ENCODE measurements at places on chromosomes 11 and 22. TPM values are rescaled to one million over a fixed set of nuclear protein-coding genes. Genes with fewer than 3 reads are reported as not detected.

NCAM1 gene
- 38.7 TPM for total RNA-seq

SPI1 gene
- not detected for total RNA-seq

FGF19 gene
- 0.11 TPM for total RNA-seq

LMF2 gene
- total RNA-seq, result 87.5 TPM

SCARF2 gene
- 18.0 TPM for total RNA-seq

SLC37A2 gene
- total RNA-seq, result 8.8 TPM

BLID gene
- total RNA-seq, result 8.0 TPM

- peak; percentile 67 for DNase-seq
Observed at GRCh38 chr11:17734986-17735817, 621 bp downstream of the KCNC1 start.

DNA sequence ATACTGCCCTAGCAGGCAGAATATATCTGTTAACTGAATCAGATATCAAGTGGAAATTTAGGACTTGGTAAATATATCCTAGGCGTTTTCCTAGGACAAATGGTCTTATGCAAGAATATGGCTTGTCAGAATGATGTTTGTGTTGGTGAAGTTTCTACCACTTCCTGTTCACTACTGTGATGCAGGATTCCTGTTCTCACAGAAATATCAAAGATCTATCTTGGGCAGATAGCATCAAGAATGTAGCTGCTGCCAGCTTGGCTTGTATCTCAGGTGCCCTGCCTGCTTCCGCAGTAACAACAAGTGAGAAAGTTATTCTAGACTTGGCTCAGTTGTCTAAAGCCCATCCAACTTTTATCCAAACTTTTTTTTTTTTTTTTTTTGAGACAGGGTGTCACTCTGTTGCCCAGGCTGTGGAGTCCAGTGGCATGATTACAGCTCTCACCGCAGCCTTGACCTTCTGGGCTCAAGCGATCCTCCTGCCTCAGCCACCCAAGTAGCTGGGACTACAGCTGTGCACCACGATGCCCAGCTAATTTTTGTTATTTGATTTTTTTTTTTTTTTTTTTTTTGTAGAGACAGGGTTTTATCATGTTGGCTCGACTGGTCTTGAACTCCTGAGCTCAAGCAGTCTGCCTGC is 61.3 kb downstream of the PPME1 start:
- DNase-seq, result peak; percentile 8

- DNase-seq, result no peak
Observed at GRCh38 chr11:66559142-66559865, 9.1 kb downstream of the CTSF start.

- no peak for DNase-seq
Observed at GRCh38 chr11:62603776-62604299, 2.2 kb upstream of the MTA2 start.

DNA sequence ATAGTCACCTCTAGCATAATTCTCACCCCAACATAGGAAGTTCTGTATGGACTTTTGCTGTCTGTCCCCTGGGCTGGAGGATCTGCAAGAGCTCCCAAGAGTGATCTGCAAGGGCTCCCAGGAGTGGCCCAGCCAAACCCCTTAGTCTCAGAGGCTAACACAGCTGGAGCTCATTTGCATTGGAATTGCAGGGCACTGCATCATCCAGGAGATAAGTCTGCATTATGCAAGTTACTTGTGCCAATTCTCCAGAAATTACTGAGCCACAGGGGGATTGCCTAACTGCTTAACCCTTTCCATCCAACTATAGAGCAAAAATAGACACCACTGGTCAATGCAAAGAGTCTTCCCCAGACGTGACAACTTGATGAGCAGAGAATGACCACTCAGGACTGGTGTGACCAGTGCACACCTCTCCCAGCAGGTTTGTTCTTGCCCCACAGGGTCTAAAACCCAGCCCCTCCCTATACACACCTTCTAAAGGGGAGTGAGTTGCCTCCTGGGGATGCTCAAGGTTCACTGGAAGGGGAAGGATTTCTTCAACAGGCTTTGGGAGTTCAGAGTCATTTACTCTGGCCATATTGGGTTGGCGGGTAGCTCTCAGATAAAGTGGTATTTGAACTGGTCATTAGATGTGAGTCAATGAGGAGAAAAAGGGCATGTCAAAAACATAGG is 38.4 kb downstream of the POU2AF3 start:
- DNase-seq, result no peak

DNA sequence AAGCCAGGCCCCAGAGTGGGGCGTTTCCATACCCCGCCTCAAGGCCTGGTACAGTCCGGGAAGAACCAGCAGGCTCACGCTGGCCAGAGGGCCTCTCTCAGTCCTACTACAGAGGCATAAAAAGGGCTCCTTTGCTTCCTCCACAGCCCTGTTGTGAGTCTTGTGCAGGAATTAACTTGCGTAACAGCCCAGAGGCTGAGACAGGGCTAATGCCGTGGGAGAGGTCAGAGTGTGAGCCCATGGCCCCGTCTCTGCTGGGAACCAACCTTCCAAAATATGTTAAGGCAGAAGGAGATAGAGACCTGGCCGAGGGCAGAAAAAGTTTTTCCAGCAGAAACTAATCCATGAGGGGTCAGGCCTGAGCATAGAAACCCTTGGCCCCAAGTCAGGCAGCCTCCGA is 19.9 kb upstream of the TMEM184B start:
- no peak for DNase-seq

DNA sequence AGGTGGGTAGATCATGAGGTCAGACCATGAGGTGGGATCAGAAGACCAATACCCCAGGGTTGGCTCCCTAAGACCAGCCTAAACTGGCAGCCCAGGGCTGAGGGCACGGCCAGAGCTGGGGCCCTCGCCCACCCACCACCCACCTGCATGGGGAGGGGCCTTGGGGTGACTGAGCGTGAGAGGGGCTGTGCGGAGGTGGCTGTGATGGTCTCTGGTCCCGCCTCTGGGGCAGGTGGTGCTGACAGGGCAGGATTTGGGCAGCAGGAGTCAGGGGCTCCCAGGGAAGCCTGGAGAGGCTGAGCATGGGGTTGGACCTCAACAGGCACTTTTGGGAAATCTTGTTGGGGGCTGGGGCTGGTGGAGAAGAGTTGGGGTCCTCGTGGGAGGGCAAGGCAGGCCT is 39.8 kb upstream of the MUC5AC start:
- DNase-seq, result no peak

GRCh38 chr22:38240734-38241252 is 32.0 kb downstream of the TMEM184B start:
- DNase-seq, result peak; percentile 97

DNA sequence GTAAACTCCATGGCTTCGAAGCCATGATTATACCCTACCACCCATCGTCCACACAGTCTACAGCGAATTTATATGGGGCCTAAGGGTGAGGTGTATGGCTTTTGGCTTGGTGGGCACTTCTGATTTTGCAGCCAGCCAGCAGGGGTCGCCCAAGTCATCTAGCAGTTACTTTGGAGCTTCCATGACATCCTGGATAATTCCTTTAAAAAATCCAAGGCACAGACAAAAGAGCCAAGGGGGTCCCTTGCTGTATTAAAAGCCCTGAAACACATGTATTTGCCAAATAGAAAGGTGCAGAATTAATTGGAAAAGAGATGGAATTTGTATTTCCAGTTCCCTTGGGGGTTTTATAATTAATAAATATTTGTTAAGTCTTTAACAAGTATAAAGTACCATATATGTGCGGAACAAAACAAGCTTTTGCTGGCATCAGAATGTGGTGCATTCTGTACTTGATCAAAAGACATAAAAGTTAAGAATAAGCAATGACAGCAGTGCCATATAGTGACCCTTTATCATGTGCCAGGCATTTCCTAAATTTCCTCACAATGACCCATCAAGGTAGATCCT is 132.8 kb upstream of the PITPNB start:
- peak; percentile 49 for DNase-seq

DNA sequence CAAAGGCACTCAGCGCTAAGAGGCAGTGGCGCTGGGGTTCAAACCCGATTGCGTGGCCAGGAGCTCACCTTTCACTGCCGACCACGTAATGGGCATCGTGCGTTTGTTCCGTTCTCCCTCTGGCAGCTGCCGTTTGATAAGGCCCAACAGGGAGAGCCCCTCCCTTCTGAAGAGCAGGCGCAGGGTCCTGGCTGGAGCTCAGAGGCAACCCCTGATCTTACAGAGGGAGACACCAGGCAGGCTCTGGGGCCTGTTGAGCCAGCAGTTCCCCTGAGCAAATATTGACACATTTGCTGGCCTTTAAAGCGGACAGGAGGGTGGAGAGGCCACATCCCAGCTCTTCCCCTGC is 11.7 kb upstream of the C1QTNF6 start:
- DNase-seq, result no peak

- DNase-seq, result no peak
Observed at GRCh38 chr22:29979777-29980321, 96.9 kb downstream of the MTMR3 start.

DNA sequence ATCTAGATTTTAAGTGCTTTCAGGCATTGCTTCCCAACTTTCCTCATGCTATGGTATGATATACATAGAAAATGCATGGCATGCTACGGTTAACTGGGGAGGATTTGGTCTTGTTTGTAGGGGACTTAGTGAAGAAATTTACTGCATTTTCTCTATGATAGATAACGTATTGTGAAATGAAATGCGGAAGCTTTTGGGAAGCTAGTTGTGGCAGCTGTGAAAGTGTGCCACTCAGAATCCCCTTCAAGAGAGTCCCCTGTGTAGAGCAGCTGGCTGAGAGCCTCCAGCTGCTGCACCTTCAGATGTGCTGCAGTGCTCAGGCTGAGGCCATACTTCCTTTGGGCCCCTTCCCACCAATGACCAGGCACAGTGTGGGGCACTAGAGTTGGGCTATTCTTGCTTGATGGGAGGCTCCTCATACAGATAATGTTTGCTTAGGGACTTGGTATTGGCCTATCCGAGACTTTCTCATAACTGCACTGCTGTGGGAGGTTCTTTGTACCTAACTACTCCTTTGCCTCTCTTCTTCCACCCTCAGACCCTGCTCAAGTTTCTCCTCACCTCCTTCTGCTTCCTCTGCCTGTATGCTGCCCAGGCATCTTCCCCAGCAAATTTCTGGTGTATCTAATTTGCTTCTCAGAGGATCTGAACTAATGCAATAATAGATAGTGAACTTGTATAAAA is 67.3 kb downstream of the HIPK3 start:
- no peak for DNase-seq

DNA sequence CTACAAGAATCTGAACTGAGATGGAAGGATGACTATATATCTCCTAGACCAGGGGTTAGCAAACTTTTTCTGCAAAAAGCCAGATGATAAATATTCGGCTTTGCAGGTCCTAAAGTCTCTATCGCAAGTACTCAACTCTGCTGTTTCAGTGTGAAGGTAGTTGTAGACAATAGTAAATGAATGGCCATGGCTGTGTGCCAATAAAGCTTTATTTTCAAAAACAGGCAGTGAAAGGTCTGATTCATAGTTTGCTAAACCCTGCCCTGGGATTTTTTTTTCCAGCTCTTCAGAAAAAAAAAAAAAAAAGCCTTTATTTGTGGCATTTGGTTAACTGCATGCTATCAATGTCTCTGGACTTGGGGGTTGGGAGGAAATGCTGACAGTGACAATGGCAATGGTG is 37.5 kb downstream of the FAM227A start:
- DNase-seq, result peak; percentile 25

DNA sequence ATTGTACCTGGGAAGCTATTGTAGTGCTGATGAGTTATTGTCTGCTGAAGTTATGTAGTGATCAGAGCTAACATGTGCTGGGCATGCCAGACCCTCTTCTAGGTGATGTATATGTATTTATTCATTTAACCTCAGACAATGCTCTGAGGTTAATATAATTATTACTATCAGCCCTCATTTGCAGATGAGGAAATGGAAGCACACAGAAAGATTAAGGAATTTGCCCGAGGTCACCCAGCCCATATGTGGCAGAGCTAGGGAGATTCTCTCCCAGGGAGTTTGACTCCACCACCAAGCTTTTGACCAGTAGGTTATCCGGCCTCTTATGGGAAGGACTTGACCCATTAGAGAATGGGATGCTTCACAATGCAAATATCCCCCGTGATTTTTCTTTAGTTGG is 114.2 kb upstream of the NAV2 start:
- peak; percentile 32 for DNase-seq

- DNase-seq, result no peak
Observed at GRCh38 chr22:26670459-26670858, 13.1 kb downstream of the MIAT start.

DNA sequence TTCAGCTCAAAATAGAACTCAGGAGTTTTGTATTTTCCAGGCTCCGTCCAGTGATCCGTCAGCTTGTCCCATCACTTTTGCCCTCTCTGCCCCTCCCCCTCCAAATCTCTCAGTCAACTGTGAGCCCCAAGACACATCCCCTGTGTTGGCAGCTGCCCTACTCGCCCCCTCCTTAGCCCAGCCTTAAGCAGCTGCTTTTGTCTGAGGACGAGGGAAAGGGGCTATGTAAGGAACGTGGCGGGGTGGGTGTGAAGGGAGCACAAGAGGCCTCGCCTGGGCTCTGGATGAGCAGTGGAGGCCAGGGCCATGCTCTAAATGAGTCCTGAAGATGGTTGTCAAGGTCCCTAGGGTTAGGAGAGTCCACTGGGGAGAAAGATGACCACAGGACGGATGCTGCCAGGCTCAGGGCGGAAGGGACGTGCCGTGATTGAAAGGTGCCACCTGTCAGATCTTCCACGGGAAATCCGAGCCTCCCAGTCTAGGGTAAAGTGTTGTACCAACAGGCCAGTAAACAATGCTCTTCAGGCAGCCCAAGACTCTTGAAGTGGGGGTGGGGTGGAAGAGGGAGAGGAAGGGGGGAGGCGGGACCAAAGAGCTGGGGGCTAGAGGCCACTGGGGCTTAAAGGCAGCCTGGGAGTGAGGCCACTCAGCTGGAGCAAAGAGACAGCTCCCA is at the start of gene SMTNL1:
TSS of gene SMTNL1 (plus strand) at position 649 of the 673 bp plus-strand sequence. CDS start 5,048 bp downstream, outside the sequence.
- DNase-seq, result no peak

DNA sequence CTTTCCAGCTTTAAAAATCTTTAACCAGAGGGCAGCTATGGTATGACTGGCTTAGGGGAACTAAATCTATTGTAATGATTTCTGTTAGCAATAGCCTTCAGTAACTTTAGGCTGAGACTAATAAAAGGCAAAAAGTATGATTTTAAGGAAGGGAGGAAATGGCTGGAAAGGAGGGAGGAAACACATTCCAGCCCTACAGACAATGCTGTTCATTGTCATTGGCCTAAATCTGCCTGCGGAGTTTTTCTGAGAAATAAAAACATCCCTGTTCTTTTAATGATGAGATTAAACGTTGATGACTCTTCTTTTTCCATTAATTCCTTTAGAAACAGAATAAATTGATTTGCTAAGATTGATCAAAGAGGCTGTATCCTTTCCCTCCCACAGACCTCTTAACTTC is 99.6 kb upstream of the GRAMD1B start:
- DNase-seq, result no peak

DNA sequence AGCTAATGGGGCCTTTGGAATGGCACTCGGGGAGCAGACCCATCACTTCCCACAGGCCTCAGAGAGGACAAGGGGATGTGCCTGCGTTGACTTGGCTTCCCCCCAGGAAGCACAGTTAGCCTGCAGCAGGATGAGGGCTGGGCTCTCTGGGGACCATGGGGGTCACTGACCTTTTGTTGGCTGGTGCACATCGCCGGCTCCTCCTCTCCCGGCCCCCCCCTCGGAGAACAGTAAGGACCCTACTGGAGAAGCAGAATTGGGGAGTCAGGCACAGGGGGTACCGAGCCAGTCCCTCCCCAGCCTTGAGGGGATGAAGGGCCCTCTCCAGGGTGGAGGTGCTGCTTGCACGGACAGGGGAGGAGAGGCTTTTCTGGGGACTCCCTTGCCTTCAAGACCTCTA is 32.8 kb downstream of the NRXN2 start:
- no peak for DNase-seq

- DNase-seq, result peak; percentile 64
Observed at GRCh38 chr11:130480711-130481140, 32.3 kb downstream of the ADAMTS15 start.

GRCh38 chr22:27224485-27225374 is 567.3 kb downstream of the MIAT start:
- peak; percentile 47 for DNase-seq

- DNase-seq, result no peak
Observed at GRCh38 chr11:3873712-3874349, 18.4 kb downstream of the STIM1 start.

- no peak for DNase-seq
Observed at GRCh38 chr11:134987223-134987768, 575.3 kb upstream of the B3GAT1 start.

Measured in LHCN-M2 (cell line).